ENCODE measurements at places on chromosomes 11 and 22. TPM values are rescaled to one million over a fixed set of nuclear protein-coding genes. Genes with fewer than 3 reads are reported as not detected.

Gene C11orf87
- total RNA-seq: 0.02 TPM

Gene KCNQ1
- not detected for total RNA-seq

Gene CSKMT
- total RNA-seq: 8.7 TPM

Gene PAMR1
- total RNA-seq: not detected

Gene MAJIN
- total RNA-seq: not detected

Gene SIK2
- 8.4 TPM for total RNA-seq

Gene MS4A15
- not detected for total RNA-seq

Gene MOGAT2
- total RNA-seq: not detected

Gene DDTL
- total RNA-seq: 4.1 TPM

Gene ISX
- not detected for total RNA-seq

Gene MYO7A
- total RNA-seq: not detected

Gene F2
- not detected for total RNA-seq

Gene CCDC157
- total RNA-seq: 0.76 TPM

GRCh38 chr22:17712441-17712840 lies 61.8 kb downstream of the BID start:
- peak; percentile 43 for DNase-seq

DNA sequence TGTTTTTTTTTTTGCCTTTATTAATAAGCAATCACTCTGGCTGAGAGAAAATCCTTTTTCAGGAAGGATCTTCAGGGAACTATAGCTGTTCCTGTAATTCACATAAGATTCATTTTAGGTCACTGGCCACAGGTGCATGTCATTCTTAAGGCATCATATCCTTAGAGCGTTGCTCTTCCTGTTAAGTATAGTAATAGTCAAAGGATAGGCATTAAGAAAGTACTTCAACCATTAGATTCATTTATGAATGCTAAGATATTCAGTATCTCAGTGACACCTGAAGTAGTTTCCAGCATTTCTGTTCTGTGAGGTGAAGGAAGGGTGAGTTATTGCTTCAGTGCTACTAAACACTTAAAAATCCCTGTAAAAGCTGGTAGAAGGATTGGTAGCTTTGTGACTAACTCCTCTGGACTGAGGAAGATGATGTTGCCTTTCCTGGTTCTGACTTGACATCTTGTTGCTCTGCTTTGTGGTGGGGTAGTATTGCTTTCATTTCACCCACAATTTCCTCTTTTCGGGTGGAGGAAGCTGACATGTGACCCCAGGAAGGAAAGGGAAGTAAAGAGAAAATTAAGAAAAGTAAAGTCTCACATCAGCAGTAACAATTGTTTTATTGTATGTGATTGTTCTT lies 34.7 kb downstream of the RNF169 start:
- DNase-seq: peak; percentile 80

GRCh38 chr11:8312986-8313385 lies 49.3 kb upstream of the LMO1 start:
- DNase-seq: no peak

GRCh38 chr11:90722552-90723190 lies 499.8 kb upstream of the CHORDC1 start:
- DNase-seq: no peak

DNA sequence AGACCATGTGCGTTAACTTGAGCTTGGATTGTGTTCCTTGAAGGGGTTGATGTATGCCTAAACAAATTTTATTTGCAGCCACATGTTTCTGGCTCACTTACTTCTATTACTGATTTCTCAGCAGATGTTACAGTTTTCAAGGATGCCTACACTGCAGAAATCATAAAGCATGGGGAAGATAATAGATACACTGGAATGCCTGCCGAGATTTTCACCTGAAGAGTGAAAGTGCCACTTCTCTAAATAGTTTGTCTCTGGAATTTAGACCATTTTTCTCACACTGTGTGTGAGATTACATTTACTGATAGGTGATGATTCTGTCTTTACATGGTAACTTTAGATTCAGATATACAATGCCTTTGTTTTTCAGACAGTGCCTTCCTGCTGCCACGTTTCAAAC lies 81.6 kb downstream of the SIK2 start:
- DNase-seq: no peak

DNA sequence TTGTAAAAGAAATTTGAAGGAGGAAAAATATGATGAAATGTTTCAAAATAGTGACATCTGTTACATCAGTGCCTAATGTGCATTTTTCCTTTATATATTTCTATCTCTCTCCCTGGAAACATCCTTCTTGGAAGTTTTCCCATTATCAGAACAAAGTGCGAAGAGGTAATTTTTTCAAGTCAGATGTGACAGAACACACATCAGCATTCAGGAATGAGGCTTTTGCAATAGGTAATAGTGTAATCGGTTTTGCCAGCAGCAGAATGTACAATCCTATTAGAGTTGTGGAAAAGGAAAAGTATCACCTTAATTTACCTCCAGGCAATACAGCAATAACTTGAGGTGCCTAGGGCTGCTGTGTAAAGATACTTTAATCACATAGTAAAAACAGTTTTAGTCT lies 275.8 kb downstream of the FAT3 start:
- DNase-seq: no peak

DNA sequence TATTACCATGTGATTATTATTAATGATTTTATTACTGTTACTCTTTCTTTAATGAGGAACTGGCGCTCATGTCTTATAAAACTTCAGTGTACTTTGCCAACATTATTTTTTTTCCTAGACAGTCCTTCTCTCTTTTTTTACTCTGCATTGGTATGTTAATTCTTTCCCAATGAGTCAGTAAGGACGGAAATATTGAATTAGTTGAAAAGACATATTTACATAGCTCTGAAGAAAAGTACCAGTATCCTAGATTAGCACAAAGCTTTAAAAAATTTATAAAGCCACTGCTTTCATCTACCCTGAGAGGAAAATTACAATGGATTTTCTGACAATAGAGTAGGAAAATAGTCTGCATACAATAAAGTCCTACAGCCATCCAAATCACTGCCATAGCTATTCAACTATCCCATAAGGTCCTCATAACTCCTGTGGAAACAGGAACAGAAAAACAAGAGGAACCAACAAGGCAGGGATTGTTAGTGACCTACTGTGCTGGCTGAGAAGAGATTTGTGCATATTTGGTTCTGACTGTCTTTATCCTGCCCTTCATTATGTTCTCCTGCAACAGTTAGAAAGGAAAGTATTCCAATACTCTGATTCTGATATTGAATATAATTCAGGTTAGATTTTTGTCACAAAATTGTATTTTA lies 314.4 kb downstream of the AASDHPPT start:
- DNase-seq: peak; percentile 75

GRCh38 chr11:35859301-35859700 lies 84.6 kb upstream of the LDLRAD3 start:
- peak; percentile 5 for DNase-seq

- DNase-seq: peak; percentile 76
Measured at GRCh38 chr11:27158456-27159334, 118.1 kb downstream of the BBOX1 start.

GRCh38 chr11:21814169-21814568 lies 378.7 kb upstream of the ANO5 start:
- no peak for DNase-seq

- no peak for DNase-seq
Measured at GRCh38 chr22:43697894-43698293, 114.2 kb downstream of the EFCAB6 start.

DNA sequence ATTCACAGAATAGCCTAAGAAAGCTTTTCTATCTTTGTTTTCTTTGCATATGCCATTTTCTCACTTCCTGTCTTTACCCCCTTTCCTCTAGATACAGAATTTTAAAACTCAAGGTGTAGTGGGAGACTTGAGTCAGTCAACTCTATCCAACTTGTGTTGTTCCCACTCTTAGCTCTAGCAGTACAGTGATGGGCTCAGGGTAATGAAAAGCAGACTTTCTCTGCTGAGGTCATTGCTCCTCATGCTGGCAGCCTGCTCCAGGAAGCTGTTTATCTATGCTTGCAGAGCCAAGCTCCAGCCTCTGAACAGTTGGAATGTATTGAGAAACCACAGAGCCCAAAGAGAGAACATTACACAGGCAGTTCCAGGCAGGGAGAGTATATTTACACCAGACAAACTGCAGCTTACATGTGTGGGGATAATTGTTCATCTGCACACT lies 68.1 kb downstream of the CSTPP1 start:
- DNase-seq: peak; percentile 89

- no peak for DNase-seq
Measured at GRCh38 chr11:119977881-119978280, 160.0 kb downstream of the TRIM29 start.

DNA sequence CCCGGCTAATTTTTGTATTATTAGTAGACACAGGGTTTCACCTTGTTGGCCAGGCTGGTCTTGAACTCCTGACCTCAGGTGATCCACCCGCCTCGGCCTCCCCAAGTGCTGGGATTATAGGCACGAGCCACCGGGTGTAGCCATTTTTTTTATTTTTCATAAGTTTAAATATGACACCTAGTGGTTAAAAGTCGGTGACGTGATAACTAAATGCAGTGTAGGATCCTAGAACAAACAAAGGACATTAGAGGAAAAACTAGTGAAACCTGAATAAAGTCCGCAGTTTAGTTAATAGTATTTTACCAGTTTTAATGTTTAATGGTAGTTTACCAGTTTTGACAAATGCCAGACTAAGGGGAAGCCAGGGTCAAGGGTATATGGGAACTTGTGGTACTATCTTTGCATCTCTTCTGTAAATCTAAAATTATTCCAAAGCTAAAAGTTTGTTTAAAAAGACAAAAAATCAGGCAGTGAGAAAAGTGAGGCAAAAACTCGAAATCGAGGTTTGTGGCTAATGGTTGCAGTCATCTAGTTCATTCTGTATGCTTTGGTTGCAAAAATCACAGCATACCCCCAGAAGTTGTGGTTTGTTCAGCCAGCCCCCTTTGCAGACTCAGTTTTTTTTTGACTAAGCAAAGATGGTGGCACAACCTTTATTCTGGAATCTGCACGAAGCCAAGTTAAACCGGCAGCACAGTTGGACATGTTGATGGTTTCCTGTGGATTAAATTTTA lies 29.6 kb downstream of the TOM1 start:
- no peak for DNase-seq

GRCh38 chr22:47000256-47000655 lies 237.8 kb downstream of the TBC1D22A start:
- DNase-seq: no peak

- peak; percentile 98 for DNase-seq
Measured at GRCh38 chr11:2940147-2940920, 11.1 kb upstream of the PHLDA2 start.

DNA sequence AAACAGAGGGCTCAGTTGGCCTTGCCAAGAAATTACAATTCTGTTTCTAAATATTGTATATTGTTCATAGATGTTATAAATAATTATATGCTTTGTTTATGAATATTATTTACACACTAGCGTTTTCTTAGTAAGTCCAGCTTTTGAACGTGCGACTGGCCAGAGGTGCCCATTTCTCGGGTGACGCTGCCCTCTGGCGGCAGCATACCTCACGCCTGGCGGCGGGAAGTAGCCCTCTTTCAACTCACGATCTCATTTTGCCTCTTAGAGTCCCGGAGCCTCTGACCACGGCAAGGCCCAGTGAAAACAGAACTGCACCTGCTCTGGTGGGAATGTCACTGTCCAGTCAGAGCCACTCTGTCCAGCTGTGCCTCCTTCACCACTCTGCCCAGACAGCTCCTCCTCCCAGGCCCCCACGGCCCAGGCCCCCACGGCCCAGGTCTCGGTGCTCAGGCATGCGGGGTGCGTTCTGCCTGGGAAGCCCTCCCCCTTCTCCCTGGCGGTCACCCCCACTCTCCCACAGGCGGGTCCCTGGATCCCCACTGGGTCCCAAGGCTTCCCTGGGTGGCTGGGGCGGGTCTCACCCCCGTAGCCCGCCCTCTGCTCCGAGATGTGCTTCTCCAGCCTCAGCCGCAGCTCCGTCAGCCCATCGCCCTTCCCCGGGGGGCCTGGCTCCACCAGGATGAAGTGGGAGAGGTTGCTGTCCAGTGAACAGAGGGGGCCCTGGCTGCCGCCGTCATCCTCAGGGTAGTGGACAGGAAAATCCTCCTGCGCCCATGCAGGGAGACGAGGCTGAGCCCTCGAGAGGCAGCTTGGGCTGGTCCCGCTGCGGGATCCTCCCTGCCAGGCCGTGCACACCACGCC lies 19.3 kb downstream of the TSSC4 start:
- peak; percentile 64 for DNase-seq

- no peak for DNase-seq
Measured at GRCh38 chr11:116519499-116519898, 253.3 kb downstream of the BUD13 start.

DNA sequence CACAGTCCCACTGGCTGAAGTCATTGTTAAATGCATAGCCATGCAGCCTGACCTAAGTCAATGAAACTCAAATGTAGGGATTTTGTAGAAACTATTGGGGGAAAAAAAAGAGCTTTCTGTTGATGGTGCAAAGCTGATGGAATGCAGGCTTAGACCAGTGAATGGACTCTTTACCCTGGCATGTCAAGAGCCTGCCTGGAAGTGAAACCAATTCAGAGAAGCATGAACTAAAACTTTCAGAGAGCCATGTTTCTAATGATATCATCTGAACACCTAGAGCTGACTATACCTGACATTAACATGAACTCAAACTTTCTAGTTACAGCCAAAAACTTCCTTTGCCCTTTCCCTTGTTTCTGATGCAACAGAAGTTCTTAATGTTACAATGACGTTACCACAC lies 89.0 kb downstream of the APIP start:
- no peak for DNase-seq

DNA sequence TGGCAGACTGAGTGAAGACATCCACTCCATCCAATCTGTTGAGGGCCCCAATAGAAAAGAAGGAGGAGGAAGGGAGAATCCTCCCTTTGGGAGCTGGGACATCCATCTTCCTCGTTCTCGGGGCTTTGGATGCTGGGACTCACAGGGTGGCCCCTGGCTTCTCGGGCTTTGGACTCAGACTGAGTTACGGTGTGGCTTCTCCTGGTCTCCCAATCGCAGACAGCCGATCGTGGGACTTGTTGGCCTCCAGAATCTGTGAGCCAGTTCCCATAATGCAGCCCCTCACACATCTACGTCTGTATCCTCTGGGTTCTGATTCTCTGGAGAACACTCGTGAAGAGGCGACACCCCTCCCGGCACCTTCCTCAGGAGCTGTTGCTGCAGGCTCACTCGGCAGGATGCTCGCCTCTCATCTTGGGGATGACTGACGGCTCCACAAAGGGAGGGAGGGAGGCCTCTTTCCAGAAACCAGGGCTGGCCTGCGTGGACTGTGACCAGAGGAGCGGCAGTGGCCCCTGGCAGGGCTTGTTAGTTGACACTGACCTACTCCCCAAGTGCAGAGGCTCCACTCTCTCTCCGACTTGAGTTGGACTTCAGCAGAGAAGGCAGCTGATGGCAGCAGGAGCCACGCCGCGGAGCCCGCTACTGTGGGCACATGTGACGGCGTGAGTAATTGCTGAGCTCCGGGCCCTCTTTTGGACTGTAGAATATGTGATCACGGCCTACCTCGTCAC lies 14.7 kb upstream of the TTLL12 start:
- DNase-seq: no peak

DNA sequence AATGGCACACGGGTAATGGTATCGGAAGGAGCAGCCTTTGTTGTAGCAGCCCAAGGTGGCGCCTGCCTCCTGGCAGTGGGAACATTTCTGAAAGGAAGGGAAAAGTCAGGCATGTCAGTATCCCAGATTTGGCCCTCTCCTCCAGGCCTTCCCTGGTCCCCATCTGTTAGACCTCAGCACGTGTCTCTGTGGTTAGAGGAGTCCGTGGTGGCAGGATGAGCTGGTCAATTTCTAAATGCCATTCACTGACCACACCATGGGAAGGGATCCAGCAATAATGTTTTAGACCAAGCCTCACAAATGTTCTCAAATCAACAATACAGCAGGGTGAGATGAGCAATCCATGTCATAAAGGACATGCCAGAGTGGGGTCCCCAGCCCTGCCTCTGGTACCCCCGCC lies 49.0 kb upstream of the CYP2D6 start:
- peak; percentile 90 for DNase-seq
